Cortex of kidney (tissue), 1 donor: ENCODE measurements at places on chromosomes 7 and 10.

- no peak for DNase-seq
These were observed at the start of gene GJD4 for GRCh38 chr10:35605191-35605590. TSS of gene GJD4 (plus strand) at chr10:35605341. CDS start at chr10:35605568, 227 bp downstream.

DNA sequence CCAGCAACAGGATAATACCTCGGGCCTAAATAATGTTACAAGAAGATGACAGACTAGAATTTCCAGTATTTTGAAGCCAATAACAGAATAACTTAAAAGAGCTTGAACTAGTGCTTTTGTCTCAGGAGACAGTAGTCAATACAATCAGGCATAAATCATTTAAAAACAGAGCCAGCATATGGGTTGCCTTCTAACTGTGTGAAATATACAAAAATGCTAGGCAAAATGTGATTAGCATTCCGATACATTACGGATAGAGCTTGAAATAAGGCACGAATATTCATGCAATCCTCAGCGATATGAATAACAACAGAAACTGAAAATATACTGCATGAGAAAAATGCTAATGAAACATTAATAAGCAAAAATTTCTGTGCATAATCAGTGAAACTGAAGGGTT lies 18.3 kb upstream of the PRKAR2B start:
- DNase-seq, result no peak

DNA sequence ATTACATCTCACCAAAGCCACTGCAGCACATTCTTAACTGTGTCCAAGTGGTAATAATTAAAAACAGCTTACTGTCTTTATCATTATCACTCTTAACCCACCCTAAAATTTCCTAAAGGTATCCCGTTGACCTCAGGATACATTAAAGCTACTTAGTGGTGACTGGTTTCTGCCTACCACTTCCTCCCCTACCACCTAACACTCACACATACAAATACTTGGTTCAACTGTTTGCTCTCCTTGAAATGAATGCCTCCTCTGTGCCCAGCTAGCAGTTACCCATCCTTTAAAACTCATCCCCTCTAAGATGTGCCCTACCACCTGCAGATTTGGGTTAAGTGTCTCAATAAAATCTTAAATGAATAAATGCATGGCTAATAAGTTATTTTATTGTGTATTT lies 7.1 kb downstream of the PCGF5 start:
- DNase-seq, result no peak

GRCh38 chr7:154864523-154864891 lies 138.4 kb downstream of the PAXIP1 start:
- DNase-seq, result no peak

- DNase-seq, result no peak
These were observed 51.3 kb downstream of the PWWP2B start for GRCh38 chr10:132448248-132448731.

DNA sequence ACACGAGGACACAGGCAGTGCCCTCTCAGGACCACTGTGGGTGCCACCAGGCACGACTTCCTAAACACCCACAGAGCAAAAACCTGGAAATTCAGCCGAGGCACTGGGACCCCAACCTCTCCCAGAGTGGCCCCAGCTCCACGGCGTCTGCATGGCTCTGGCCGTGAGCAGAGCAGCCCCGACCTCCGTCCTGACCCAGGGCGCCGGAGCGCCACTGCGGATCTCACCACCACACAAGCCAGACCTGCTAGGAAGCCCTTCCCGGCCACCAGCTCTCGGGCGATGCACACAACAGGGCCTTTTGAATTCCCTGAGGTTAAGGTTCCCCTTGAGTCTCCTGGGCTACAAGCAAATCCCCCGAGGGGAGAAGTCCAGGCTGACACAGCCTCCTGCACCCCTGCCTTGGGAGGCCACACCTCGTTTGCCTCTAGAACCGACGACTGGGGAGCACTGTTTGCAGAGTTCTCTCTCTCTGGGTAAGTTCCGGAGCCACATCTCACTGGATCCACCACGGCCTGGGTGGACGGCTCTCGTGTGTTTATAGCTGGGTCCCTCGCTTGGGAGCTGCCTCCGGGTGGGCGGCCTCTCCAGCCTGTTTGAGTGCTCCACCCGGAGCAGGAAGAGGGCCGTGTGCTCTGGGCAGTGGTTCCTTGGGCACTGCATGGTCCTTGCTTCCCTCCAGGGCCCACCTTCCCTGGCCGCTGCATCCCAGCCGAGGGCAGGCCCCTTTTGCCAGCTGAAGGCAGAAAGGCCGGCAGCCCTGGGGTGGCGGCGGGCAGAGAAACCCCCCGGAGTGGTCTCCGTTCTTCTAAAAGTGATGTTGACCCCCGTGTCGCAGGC lies 15.5 kb upstream of the PSMG3 start:
- DNase-seq, result no peak

DNA sequence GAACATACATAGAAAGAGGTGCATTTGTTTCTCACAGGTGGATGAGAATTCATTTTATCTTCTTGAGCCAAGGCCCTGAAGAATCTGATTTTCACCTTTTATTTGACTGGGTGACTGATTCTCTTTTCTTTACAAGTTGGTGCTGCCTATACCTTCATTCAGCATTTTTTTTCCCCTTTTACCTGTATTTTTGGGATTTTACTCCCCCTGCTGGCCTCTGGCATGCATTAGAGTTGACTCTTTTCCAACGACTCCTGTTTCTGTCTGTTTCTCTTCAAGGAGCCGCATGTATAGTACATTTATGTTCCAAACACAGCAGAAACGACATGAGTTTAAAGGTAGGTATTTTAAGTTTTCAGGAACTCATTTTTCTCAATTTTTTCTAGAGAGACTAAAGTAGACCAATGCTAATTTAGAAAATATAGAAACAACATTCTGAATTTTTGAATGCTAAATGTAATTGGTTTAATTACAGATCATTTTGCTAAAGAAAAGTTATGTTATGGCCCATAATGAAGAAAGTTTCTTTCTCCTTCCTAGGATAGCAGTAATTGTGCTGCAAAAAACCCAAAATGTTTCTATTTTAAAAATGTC lies 149.8 kb upstream of the HDAC9 start:
- DNase-seq, result no peak

DNA sequence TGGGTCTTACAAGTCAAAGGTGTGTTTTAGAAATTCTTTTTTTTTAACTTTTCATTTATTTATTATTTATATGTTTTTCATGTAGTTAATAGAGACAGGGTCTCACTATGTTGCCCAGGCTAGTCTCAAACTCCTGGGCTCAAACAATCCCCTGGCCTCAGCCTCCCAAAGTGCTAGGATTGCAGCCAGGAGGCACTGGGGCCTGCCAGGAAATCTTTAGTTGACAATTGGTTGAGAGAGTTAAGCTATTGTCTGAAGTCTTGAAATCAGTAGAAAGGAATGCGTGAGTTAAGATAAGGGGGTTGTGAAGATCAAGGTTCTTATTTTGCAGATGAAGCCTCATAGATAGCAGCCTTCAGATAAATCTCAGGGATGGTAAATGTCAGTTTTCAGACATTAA lies 245.4 kb upstream of the GALNT17 start:
- no peak for DNase-seq

GRCh38 chr7:72490301-72490700 lies 78.2 kb upstream of the CALN1 start:
- DNase-seq, result no peak

DNA sequence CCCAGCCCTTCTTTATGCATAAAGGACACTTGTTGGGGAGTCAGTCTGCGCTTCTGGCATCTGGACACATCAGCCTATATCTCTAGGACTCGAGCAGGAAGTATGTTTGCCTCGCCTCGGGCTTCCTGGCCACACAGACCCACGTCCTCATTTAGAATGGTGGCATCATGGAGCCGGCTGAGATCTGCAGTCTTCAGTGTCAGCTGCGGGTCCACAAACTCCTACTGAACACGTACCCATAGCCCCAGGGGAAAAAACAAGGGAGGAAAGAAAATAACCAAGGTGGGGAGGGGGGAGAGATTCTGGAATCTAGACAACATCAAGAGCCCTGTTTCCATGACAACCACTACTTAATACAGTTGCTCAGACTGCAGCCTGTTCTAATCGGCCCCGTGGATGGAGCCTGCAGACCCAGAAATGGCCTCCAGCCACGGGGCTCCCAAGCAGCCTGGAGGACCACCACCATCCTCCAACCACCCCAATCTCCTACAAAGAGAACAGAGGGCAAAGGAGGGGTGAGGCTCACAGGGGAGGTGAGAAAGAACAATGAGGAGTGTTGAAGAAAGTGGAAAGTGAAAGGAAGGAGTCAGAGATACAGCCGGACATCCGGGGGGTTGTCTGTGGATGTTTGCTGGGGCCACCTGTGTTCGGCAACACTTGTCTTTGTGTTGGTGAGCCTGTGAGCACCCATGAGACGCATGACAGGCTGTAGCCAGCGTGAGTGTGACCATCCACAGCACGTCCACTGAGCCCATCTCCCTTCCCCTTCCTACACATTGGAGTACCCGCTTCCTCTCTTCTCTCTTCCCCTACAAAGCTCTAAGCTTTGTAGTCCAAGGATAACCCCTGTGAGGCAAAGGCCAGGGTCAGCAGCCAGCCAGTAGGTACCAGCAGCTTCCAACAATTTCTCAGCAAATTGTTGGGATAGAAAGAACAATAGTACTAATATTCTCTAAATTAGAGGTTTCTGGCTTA lies 141.0 kb downstream of the PLXNA4 start:
- no peak for DNase-seq

- DNase-seq, result no peak
These were observed 31.3 kb upstream of the LOXL4 start for GRCh38 chr10:98299341-98299740.

- DNase-seq, result no peak
These were observed 35.0 kb upstream of the ABCB4 start for GRCh38 chr7:87510411-87510875.

- DNase-seq, result no peak
These were observed 94.5 kb downstream of the ZNF33B start for GRCh38 chr10:42543840-42544372.

DNA sequence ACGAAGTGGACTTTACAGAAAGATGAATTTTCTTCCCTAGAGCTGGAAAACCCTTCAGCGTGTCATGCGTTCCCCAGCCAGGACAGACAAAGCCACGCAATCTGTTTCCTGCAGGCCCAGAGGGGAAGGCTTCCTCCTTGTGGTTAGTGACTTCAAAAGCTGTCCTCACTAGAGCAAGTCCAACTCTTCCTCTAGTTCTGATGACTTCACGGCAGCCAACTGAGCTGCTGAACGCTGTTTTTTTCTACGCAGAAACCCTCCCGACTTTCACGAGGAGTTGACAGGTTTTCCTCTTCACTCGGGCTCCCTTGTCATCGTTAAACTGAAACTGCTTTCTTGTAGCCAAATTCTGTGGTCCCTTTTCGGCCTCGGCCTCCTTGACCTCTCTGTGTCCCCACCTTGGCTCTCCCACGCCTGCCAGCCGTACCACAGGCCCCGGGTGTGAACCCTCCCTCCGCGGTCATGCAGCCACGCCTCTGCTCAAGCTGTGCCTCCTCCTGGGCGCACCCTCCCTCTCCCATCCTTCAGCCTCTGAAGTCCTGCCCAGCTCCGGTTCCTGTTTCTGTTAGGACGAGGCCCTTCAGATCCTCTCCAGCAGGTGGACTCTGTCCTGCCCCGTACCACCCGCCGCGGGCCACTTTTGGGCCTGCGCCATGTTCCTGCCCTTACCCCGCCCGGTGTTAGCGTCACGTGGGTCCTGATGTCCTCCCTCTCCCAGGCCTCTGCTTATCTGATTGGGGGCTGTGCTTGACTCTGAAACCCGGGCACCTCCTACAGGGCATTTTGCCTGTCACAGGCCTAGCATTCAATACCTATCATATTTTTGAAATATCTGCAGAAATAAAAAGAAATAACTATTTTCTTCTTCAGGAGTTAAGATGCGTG lies 39.3 kb downstream of the CUX1 start:
- DNase-seq, result peak; percentile 76

GRCh38 chr7:116083796-116084195 lies 53.2 kb upstream of the TFEC start:
- DNase-seq, result no peak

GRCh38 chr10:98328640-98329039 lies 60.6 kb upstream of the LOXL4 start:
- DNase-seq, result no peak

- DNase-seq, result no peak
These were observed 501.2 kb downstream of the ADRA2A start for GRCh38 chr10:111578076-111578475.

- DNase-seq, result no peak
These were observed 190.8 kb downstream of the GFRA1 start for GRCh38 chr10:116082206-116082605.

- DNase-seq, result no peak
These were observed 67.4 kb downstream of the PCGF5 start for GRCh38 chr10:91287912-91288311.

DNA sequence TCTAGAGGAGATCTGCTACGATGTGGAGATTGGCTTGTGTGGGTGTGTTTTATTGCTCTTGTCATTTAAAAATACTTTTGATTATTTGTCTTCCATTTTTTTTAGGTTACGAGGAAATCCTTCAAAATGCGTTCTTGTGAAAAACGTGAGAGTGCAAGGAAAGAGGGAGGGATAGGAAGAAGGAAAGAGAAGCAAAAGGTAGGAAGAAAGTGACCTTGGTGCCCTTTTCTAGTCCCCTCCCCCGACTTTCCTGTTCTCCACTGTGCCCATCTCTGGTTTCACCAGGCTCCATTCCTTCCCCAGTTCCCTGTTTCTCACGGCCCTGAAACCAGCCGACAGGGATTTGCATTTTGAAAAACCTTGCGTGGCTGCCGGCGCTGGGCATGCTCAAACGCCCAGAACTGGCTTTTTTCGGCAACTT lies 506 bp upstream of the GNAI1 start:
- no peak for DNase-seq

DNA sequence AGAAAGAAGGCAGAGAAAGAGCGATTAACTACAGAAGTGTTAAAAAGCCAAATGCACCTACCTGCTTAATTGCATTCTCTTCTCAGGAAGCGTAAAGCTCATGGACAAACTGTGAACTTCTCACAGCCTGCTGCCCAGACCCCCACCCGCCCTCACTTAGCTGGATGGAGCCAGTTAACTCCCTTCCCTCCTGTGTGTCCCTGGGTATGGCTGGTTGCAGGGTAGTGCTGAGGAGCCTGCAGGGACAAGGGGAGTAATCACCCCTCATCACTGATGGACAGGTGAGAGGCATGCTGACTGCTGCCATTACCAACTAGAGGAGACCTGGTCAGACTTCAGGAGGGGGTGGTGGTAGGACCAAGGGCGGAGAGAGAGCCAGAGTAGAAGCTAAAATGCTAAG lies 37.5 kb downstream of the ENO4 start:
- DNase-seq, result no peak

GRCh38 chr7:45389073-45389872 lies 184.9 kb upstream of the ADCY1 start:
- no peak for DNase-seq

- DNase-seq, result no peak
These were observed 182.3 kb downstream of the PPP1R9A start for GRCh38 chr7:95089414-95090315.

- DNase-seq, result no peak
These were observed 209.8 kb downstream of the ZEB1 start for GRCh38 chr10:31528831-31529230.

- no peak for DNase-seq
These were observed 88.9 kb upstream of the KLF6 start for GRCh38 chr10:3873728-3874461.

GRCh38 chr7:956031-956430 lies 1.6 kb upstream of the ADAP1 start:
- no peak for DNase-seq
